ENCODE measurements at places on chromosomes 1 and 21.

DNA sequence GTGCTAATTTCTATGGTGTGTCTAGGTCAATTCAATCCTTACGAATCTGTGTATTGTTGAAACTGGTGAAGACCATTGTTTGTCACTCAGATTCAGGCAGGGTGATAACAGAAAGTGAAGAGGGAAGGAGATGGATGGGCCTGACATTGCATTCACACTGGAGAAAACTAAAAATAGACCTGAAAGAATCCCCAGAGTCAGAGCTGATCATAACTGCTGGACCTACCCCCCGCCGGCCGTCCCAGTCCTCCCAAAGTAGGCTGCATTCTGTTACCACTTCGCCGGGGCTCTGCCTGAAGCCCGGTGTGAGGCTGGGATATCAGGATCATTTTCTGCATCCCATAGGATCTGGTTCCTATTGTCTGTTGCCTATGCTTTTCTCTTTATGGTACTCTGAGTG lies 121.1 kb downstream of the NUF2 start:
- no peak for DNase-seq

DNA sequence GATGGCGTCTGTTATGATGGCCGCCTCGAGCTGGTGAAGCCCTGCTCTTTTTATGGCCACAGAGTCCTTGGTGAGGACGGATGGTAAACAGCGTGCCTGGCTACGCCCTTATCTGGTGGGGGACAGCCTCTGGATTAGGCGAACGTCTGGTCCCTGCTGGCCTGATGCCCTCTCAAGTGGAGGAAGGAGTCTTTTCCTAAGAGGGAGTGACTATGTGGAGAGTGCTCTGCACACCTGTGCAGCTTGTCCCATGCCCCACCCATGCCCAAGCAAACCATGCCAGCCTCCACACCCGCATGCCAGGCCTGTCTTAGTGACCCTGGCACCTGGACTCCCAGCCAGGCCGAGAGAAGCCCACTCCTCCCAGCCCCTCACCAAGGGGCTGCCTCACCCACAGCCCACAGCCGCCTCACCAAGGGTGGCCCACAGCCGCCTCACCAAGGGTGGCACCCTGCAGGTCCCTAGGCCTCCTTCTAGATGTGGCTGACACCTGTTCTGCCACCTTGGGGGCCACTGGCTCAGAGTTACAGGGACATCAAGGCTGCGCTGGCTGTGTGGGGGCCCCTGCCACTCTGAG lies 40.2 kb downstream of the WNT9A start:
- DNase-seq, result no peak

DNA sequence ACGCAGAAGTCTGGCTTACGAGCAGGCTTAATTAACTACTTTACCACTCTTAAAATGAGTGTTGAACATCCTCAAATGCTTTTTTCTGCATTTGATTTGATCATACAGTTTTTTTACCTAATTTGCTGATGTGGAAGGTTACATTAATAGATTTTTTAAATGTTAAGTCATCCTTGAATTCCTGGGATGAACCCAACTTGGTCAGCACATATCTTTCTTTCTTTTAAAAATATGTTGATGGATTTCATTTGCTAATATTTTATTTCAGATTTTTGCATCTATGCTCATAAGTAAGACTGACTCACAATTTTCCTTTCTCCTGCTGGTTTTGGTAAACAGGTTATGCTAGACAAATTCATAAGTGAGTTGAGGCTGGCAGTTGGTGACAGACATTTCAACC lies 82.9 kb downstream of the LHX4 start:
- no peak for DNase-seq

GRCh38 chr1:62013264-62013663 lies 181.4 kb upstream of the L1TD1 start:
- DNase-seq, result no peak

DNA sequence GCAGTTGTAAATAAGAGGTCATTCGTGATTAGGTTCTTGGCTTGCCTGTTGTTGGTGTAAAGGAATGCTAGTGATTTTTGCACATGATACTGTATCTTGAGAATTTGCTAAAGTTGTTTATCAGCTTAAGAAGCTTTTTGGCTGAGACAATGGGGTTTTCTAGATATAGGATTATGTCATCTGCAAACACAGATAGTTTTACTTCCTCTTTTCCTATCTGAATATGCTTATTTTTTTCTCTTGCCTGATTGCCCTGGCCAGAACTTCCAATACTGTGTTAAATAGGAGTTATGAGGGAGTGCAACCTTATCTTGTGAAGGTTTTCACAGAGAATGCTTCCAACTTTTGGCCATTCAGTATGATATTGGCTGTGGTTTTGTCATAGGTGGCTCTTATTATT lies 576.1 kb upstream of the RGS18 start:
- DNase-seq, result no peak

GRCh38 chr21:30354308-30355005 lies 6.1 kb upstream of the KRTAP23-1 start:
- no peak for DNase-seq

GRCh38 chr1:46034601-46035516 lies 97.6 kb downstream of the PIK3R3 start:
- DNase-seq, result no peak

- no peak for DNase-seq
These were observed 291.7 kb downstream of the PAPPA2 start for GRCh38 chr1:176754676-176755075.

GRCh38 chr1:94667818-94668217 lies 126.3 kb upstream of the F3 start:
- no peak for DNase-seq

DNA sequence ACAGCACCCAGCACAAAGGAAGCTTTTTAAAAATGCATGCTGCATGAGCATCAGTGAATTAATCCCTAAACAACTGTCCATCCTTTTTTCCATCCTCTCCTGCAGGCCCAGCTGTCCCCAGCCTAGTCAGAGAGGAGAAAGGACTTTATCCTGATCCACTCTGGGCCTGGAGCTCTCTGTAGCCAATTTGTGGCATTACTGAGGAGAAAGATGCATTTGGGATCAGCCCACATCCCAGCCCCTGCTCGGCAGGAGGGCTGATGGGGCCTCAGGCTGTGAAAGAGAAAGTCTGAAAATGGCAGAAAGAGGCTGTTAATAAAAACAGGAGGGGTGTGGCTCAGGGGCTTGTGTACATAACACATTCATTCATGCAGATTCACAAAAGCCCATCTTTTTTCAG lies 37.5 kb upstream of the ATP2B4 start:
- DNase-seq, result no peak

DNA sequence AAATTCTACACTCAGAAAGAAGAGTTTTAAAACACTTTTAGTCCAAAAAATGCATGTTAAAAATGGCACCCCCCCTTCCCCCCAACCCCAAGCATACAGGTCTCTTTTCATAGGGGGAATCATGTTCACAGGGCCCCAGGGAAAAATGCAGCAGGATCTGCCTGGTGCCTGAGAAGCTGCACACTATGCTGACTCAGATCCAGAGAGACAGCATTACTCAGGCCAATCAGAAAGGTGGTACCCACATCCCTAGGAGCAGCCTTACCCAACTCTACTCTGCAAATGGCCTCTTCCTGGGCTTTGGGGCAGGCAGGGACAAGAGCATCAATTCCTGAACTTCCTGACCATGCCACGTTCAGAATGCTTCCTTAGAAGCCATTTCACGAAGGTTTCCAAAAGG lies 119.0 kb downstream of the HIVEP3 start:
- no peak for DNase-seq

DNA sequence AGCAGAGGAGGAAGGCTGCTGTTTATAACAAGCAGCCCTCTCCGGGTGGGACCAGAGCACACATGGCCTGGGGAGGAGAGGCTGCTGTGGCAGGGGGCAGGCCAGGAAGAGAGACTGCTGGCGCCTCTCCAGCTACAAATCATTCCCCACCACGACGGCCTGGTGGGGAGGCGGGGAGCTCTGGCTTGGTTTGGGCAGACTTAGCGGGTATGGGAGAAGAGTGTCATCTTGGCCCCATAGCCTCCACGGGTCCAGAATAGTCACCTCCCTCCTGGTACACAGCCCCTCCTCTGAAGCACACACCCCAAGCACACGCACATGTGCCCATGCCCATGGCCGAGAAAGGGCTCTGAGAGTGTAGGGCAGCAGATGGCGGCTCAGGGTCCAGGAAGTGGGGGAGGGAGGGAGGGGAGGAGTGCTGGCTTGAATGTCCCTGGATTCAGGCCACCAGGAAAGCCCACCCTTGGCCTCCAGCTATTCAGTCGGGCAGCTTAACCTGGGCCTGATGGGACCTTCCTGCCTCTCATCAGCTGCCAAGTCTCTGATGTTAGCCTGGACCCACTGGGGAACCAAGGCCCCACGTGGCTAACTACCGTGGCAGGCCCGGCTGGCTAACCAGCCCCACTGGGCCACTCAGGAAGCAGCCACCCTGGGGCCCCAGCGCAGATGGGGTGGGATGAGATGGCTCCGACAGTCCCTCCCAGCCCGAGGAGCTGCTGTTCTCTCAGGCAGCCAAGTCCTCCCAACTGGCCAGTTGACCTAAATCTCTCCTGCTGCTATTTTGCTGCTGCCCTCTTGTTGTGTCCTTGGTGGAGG lies 10.9 kb downstream of the LRP8 start:
- DNase-seq, result no peak

GRCh38 chr1:169624122-169624521 lies 5.8 kb downstream of the SELP start:
- DNase-seq, result no peak

Data from T follicular helper cell (primary cell).